CD4-positive, alpha-beta T cell treated with Interleukin-4 for 4 hours (primary cell): ENCODE measurements at places on chromosomes 11 and 22.
A peak's percentile ranks its signal among the peaks of the same experiment; 100 is the strongest.

GRCh38 chr11:35464308-35464707 lies 45.0 kb upstream of the SLC1A2 start:
- no peak for DNase-seq

DNA sequence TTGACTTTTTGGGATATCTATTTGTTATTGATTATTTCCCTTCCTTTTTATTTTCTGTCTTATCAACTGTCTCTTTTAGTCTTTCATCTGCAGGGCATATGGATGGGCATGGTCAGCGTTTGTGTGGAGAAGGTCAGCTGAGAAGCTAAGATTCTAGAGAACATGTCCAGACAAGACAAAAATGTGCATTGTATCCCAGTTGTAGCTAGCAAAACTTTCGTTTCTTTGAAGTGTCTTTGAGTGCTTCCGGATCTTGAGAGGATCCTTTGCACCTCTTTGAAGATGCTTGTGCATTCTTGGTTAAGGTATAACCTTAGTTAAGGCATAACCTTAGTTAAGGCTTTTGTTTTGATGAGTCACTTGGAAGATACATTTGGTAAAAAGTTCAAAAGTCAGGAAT lies 329.9 kb upstream of the LRRC4C start:
- no peak for DNase-seq

DNA sequence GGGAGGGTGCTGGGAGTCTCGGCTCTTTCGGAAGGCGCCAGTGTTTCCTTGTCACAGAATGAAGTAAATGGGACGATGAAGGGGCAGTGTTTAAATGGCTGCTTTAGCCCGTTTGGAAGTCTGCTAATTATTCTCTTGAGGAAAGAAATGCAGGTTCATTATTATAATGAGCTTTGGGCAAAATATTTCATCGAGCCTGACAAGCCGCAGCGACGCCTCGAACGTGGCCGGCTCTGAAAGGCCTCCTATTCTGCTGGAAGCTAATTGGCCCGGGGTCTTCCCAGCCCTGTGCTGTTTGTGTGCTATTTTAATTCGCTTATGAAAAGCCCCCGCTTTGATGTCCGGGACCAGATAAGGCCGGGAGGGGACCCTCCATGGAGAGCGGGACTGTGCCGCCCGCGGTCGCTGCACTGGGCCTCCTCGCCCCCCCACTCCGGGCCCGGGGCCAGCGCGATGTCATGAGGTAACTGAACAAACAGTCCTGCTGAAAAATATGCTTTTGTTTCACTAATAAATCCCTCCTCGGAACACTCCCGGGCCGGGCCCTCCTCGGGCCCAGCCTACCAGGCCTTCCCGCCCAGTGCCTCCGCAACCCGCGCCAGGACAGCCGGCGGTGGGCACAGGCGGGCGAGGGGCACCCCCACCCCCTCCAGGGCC lies 78.4 kb downstream of the CDKN1C start:
- DNase-seq, result no peak

GRCh38 chr11:19988598-19988997 lies 171.7 kb downstream of the DBX1 start:
- DNase-seq, result no peak

- no peak for DNase-seq
These were observed 23.2 kb downstream of the NFAM1 start for GRCh38 chr22:42408810-42409529.

- DNase-seq, result no peak
These were observed 4.7 kb upstream of the RANBP1 start for GRCh38 chr22:20111045-20111688.

DNA sequence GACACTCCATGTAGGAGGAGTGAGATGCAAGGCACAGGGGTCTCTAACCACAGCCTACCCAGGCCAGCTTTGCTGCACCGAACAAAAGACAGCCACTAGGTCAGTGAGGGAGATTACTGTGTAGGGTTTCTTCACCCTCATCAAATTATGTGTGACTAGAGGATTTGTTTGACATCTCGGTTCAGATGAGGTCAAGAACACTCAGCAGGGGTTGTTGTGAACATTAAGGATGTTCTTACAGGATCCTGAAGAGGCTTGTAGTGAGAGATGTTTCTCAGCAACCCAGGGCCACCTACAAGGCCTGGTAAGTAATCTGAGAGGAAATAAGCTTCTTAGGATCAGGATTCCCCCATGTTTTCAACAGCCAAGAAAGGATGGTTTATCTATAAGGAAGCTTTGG lies 202.1 kb downstream of the NXPE2 start:
- DNase-seq, result no peak

DNA sequence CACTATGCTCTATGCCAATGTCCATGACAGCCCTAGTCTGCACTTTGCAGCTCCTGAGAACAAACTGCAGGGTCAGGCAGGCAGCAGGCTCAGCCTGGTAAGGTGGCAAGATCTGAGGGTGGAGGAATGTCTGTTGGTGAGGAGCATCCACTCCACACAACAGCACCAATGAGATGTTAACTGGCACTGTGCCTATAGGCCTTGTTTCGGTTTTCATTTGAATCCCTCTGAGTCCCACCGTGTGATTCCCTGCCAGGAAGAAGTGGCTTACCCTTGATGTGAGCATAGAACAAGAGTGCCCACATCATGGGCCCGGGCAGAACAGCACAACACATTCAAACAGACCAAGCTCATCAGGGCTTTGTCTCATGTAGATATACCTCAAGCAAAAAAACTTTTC lies 44.1 kb upstream of the CHRM4 start:
- no peak for DNase-seq

GRCh38 chr11:122271137-122271536 lies 155.1 kb upstream of the BLID start:
- DNase-seq, result no peak

DNA sequence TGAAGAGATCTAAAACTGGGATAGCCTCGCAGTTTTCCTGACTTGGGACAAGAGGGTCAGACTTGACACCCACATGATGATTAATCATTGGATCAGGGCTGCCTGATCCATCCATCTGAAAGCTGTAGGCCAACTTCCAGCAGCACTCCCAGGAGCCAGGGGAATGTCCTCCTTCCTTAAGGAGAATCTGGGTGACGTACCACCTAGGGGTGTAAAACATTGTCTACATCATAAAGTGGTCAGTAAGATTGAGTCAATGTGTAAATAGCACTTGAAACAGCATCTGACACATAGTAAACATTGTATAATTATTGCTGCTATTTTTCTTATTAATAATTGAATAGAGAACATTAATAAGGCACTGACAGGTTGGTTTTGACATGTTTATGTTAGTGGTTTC lies 392.8 kb downstream of the JRKL start:
- DNase-seq, result no peak

- no peak for DNase-seq
These were observed 90.6 kb downstream of the SYN3 start for GRCh38 chr22:32967386-32968101.

GRCh38 chr22:31728857-31729256 lies 21.1 kb downstream of the PRR14L start:
- no peak for DNase-seq

- no peak for DNase-seq
These were observed 8.5 kb upstream of the FXYD6 start for GRCh38 chr11:117884994-117885393.

DNA sequence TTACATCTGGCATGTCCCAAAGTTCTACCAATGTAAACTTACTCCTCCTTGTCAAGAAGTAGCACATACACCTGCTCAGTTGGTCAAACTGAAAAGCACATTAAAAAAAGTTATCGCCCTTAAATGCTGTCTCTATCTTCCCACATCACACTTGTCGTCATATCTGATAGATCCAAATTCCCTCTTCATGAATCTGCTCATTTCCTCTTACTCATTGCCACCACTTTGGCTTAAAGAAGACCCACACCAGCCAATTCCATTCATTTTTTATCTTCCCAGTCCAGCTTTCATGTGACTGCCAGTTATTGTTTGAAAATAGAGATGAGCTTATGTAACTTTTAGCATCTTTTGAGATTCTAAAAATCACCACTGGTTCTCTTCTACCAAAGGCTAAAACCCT lies 305.9 kb upstream of the MTNR1B start:
- no peak for DNase-seq

- no peak for DNase-seq
These were observed 17.5 kb downstream of the KCNJ5 start for GRCh38 chr11:128908391-128909246.

DNA sequence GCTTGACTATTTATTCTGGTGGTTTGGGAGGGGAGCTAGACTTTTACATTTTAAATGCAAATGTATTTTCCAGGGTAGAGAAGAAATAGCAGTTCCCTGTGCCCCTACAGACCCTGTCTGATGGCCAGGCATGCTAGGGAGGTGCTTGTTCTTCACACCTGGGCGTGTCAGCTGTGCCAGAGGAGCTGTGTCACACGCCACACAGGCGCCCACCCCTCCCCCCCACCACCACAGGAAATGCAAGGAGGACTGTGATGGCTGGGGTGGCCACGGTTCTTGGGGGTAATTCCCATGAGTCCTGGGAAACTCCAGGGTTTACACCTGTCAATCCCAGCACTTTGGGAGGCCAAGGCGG lies 82.2 kb downstream of the FLI1 start:
- DNase-seq, result peak; percentile 49

DNA sequence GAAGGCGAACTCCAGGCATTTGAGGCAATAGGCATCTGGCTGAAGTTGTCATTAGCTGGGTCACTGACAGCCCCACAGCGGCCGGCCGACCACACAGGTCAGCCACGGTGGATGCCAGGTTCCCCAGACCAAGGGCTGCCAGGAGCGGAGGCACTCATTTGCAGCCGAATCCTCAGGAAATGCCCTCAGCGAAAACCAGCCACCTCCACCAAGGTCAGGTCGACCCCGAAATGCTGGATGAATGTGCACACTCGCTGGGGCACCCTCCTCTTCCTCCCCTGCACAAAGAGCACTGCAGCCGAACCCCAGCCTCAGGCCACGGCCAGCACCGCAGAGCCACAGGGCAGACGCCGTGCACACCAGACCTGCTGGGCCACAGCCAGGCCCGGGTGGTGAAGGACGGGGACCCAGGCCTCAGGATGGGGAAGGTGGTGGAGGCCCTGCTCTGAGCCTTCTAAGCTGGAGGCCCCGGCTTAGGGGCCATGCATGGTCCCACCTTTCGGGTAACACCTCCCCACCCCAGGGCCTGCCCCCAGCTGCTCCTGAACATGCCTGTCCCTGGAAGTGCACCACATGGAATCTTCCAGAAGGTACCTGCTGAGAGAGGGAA lies 206.0 kb downstream of the BRD1 start:
- no peak for DNase-seq

- no peak for DNase-seq
These were observed 568.6 kb upstream of the CADM1 start for GRCh38 chr11:116072601-116073410.

DNA sequence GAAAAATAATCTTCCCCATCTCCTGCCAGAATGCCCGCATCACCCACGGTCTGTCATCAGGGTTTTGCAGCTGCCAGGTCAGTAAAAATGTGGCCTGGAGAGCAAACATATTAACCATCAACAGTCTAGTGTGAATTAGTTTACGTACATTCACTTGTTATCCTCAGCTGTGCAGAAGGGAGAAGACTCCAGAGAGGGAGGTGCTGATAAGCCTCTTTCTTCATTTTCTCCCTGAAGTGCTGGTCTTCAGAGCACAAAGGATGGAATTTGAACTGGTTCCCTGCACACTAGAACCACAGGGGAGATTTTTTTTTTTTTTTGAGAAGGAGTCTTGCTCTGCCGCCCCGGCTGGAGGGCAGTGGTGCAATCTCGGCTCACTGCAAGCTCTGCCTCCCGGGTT lies 8.2 kb downstream of the FGF19 start:
- no peak for DNase-seq

GRCh38 chr22:44336962-44337677 lies 24.4 kb upstream of the SHISAL1 start:
- no peak for DNase-seq

GRCh38 chr22:42021571-42021970 lies 23.0 kb downstream of the WBP2NL start:
- DNase-seq, result no peak

- no peak for DNase-seq
These were observed 59.5 kb downstream of the SMIM38 start for GRCh38 chr11:69215216-69215615.

DNA sequence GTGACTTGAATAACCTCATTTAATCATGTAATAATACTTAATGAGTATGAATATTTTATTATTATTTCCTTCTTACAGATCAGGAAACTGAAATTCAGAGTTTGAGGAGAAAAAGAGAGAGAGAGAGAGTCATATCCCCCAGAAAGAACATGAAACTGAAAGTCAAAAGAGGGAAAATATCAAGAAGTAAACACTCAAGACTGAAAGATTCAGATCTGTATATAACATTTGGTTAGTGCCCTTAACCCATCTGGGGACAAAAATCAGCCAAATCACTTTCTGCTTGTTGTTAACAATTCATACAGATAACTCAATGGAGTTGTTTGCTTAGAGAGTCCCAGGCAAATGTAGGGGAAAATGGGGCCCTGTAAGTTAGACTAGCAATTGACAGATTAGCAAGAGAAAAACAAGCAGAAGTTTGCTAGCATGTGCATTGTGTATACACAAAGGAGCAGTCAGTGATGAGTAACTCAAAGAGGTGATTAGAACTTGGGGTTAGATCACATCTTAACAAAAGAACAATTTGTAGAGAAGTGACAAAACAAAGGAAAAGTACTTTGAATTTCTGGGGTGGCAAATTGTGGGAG lies 25.9 kb upstream of the MMP13 start:
- no peak for DNase-seq

GRCh38 chr11:20631519-20632168 lies 32.2 kb downstream of the SLC6A5 start:
- no peak for DNase-seq

GRCh38 chr11:14148653-14149273 lies 186.2 kb downstream of the SPON1 start:
- peak; percentile 28 for DNase-seq

DNA sequence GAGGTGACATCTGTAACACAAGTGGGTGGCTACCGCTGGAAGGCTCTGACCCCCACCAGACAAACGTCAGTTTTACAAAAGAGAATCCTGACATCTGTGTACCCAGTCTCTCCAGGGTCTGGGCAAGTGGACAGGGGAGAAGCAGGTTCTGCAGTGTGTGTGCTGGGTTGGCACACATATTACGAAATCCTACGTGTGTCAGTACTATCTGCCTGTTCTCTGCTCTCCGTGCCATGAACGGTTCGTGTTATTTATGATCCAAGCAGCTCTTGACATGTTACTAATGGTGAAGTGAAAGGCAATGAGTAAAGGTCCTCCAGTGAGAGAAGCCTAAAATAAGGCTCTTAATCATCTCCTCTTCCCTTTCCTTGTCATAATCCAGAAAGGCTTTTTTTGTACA lies 201.5 kb upstream of the MTMR2 start:
- no peak for DNase-seq
